Progenitor cell of endocrine pancreas (in vitro differentiated cells): ENCODE measurements at places on chromosomes 3 and 15. TPM values are rescaled to one million over a fixed set of nuclear protein-coding genes. Genes with fewer than 3 reads are reported as not detected.

- DNase-seq, result no peak
Measured at GRCh38 chr3:8421267-8421666, 80.4 kb upstream of the LMCD1 start.

GRCh38 chr3:183181606-183182005 is 19.1 kb upstream of the LAMP3 start:
- DNase-seq, result no peak

MYO9A gene
- 28.3 and 32.0 TPM in 2 replicates for total RNA-seq

DNA sequence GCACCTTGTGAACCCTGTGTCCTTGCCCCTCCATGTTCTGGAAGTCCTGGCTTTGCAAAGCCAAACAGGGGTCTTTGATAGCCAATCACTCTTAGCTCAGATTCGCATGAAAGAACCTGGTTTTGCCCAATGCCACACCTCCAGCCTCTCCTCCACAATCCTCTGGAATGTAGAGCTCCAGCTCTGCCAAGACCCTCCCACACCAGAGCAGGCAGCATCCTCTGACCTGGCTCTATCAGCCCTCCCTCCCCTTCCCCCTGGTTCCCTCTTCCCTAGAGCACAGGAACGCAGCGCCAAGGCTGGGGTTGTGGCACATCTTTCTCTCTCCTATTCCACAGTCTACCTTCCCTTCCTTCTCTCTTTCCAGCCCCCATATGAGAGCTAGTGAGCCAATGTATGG is 133.3 kb downstream of the RPLP1 start:
- no peak for DNase-seq

GRCh38 chr3:100110162-100110561 is 4.1 kb downstream of the FILIP1L start:
- no peak for DNase-seq

GRCh38 chr3:11498177-11498576 is 145.5 kb downstream of the VGLL4 start:
- DNase-seq, result no peak

TPRG1 gene
- 0.67 and 2.3 TPM in 2 replicates for total RNA-seq

DNA sequence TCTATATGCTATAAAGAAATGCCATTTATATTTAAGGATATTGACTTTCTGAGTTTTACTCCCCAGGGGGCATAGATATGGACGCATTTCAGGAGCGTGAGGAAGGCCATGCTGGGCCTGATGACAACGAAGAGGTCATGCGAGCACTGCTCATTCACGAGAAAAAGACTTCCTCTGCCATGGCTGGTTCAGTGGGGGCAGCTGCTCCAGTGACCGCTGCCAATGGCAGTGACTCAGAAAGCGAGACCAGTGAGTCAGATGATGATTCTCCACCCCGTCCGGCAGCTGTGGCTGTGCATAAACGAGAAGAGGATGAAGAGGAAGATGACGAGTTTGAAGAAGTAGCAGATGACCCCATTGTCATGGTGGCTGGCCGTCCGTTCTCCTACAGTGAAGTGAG is 38.4 kb downstream of the GTF2E1 start:
- DNase-seq, result no peak

DNA sequence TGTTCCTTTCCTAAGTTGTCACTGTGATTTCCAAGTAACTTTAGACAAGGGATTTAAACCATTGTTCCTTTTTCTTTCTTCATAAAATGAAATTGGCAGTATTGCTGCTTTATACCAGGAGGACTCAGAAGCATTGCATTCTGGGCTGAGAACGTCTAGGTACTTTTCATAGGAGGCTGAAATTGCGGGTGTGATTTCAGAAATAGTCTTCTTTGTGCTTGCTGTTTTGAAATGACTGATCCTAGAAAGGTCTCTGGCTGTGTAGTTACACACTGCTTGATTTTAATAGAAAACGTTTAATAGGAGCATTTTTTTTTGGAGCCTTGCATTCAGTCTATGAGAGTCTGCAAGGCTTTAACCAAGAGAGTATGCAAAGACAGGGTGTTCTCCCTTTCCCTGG is 56.3 kb downstream of the PPM1L start:
- no peak for DNase-seq

DNA sequence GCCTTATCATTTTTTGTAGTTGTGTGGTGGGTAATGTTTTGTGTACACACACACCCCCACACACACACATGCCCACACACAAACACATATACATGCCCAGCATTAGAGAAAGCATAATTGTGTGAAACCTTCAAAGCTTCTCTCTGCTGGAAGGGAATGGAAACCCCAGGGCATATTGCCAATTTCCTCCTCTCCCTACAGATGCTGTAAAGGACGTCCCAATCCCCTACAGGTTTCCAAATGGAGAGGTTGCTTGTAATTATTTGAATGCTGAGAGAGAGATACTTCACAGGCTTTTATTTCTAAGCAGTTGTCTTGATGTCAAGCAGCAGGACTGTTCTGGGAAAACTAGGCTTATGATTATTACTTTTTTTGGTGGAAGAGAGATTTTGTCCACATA is 23.0 kb upstream of the CCK start:
- DNase-seq, result no peak

DNA sequence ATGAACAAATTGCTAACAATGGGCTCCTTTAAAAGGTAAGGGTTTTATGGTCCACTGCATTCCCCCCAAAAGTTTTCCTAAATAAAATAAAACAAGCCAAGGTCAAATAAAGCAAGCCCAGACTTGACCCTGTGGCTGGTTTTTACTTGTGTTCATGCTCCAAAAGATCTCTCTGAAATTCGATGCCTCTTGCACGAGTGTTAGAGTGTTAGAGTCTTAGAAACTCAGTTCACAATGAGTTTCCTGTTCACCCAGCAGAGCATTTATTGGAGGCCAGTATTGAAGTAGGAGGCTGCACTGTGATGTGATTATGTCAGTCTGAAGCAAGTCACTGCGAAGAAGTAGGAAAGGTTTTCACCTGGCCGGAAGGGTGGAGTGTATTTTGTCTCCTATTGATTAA is 59.9 kb upstream of the LRTM1 start:
- DNase-seq, result no peak

ZNF860 gene
- total RNA-seq, result 2.1 and 2.2 TPM in 2 replicates

GRCh38 chr3:154656486-154656885 is 226.5 kb upstream of the GPR149 start:
- no peak for DNase-seq

ERC2 gene
- 32.5 and 34.8 TPM in 2 replicates for total RNA-seq
